ENCODE measurements at places on chromosomes 4 and X.
A peak's percentile ranks its signal among the peaks of the same experiment; 100 is the strongest.

DNA sequence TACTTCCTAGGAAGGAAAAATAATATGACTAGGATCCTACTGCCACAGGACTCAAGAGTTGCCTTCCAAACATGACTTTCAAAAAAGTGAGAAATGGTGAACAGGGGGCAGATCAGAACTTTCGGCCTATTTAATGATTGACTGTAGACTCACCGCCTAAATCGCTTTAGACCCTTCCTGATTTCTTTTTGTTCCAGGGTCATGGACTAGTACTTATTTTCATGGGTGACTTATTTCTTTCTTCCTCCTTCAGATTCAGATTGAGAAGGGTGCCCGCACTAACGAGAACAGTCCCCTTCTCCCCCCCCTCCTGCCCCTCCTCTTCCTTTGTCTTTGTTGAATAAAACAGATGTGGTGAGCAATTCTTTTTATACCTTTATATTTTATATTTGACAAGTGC lies 48.0 kb upstream of the KLHL8 start:
- no peak for DNase-seq

GRCh38 chrX:126456136-126456535 lies 96.5 kb downstream of the DCAF12L1 start:
- no peak for DNase-seq

DNA sequence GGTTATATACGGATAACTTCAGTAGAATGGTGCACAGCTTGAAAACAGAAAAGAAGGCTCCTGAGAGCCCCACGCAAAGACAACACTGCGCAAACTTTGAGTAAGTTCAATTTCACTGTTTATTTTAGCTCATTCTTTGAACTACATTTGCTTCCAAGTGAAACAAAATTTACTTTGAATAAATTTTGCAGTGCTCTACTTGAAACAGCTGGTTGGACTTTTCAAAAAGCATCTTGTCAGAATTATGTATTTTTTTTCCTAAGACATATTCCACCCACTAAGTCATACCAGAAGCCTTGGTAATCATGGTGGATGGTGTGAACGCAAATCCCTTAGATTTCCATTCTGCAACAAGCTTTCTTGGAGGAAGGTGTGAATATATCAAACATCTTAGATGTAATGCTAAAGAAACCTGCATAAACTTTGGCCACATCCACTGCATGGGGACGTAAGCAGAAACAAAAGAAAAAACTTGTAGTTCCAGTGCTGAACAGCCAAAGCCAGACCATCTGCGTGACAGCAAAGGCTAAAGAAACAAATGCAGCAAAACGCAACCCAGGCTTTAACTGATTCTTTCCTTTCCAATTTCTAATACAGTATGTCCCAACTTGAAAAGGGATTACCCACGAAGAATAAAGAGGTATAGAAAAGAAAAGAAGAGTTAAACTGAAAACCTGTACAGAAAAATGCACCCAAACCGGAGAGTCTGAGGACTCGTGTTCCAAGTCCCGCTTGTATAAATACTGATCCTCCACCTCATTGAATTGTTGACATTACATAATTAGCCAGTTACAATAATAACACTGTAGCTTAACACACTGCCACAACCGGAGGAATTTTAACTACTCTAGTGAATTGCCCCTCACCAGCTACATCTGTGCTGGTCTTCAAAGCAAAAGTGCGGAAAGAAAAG lies 90.9 kb downstream of the SH3RF1 start:
- DNase-seq: peak; percentile 13

- DNase-seq: peak; percentile 60
These were observed 36.9 kb downstream of the STARD8 start for GRCh38 chrX:68684291-68684918.

- DNase-seq: no peak
These were observed 254.8 kb downstream of the PCDH10 start for GRCh38 chr4:133403913-133404312.

DNA sequence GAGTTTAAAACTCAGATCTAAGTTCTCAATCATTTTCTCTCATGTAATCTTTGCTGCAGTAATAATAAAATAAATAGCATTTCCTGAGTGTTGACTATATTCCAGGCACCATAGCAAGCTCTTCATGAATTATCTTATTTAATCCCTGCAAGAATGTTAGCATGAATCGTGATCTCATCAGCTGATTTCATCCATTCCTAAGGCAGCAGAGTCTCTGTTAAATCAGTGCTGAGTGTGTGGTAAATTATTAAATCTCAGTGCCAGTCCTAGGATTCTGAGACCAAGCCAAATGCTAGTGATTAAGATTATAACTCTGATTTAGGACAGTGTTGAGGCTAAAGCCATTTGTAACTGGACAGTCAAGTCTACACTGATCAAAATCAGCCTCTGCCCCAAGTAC lies 240.3 kb upstream of the TAPT1 start:
- DNase-seq: no peak

GRCh38 chr4:48635980-48636379 lies 144.1 kb downstream of the FRYL start:
- DNase-seq: peak; percentile 21

DNA sequence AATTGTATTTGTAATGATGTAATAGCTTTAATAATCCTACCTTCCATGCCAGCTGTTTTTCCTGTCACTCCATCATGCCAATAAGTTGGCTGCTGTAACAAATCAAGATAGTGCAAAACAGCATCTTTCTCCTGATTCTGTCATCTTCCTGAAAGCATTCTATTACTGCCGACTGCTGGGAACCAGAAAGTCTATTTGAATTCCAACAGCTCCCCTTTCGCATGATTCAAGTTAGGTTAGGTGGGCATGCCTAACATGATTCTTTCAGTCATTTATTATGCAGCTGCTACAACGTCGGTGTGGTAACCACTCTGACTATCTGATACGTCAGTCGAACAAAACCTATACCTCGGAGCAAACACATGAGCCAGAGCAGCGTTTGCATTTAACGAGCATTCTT lies 127.9 kb upstream of the DMD start:
- no peak for DNase-seq

- DNase-seq: no peak
These were observed 592.6 kb upstream of the SLIT2 start for GRCh38 chr4:19659101-19659500.

- peak; percentile 83 for DNase-seq
These were observed at the start of gene TMEM47 for GRCh38 chrX:34656842-34657725. Gene TMEM47 (minus strand): TSS chrX:34657285. CDS start chrX:34657029, 256 bp downstream.

DNA sequence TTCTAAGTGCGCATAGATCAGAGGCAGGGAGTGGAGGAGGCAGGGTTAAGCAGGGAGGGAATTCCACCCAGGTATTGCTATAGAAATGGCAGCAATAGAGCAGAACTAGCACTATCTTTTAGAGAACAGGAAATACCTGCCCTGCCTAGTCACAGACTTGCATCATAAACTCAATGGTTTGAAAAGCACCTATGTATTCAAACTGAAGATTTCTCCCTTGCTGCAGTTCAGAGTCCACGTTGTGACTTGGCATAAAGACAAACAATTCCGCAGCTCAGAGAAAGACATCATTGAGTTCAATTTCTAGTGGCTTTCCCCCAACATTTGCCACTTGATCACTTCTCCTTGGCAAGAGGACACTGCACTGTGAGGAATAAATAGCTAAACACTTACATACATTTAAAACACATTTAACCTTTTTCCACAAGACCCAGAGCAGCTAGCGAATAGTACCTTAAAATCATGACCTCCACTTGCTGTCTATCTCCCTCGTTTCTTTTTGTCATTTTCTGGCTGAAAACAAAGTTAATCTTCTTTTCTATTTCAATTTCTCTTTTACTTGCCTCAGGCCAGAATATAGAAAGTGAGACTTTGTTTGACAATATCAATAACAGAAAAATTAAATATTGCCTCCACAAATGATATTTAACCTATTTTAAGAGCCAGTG lies 42.4 kb downstream of the SLC7A11 start:
- peak; percentile 61 for DNase-seq

DNA sequence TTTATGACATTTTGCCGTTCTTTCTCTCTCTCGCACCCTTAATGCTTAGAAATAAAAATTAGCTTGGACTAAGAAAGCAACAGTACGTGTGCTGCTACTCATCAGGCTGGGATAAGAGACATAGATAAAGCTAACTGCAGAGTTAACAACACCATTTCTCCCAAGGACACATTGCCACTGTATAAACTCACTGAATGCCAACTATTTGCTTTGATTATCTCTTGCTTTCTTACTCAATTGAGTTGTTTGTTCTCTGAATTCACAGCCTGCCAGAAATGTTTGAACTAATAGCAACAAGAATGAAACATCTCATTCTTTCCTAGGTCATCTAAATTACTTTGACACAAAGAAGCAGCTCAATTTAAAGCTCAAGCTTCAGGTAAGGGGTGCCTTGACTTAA lies 34.6 kb downstream of the F8 start:
- DNase-seq: no peak

GRCh38 chr4:152408514-152409327 lies 127.2 kb downstream of the FBXW7 start:
- peak; percentile 42 for DNase-seq

All from endothelial cell of umbilical vein (primary cell).